ENCODE measurements at places on chromosomes 3 and 15.

DNA sequence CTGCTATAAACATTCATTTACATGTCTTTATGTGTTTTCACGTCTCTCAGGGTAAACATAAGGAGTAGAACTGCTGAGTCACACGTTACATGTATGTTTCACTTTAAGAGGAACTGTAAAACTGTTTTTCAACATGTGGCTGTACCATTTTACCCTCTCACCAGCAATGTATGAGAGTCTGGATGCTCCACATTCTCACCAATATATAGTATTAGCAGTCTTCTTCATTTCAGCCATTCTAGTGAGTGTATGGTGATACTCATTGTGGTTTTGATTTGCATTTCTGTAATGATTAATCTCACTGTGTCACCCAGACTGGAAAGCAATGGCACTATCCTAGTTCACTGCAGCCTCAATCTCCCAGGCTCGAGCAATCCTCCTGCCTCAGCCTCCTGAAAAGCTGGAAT, 37.1 kb downstream of the PHC3 start:
- no peaks in the 10 kb centered on the region for H3K4me1 ChIP-seq
- peak overlapping the region; percentile 41 for H3K27ac ChIP-seq
- DNase-seq: no peak
- no peaks in the 10 kb centered on the region for H3K27me3 ChIP-seq

DNA sequence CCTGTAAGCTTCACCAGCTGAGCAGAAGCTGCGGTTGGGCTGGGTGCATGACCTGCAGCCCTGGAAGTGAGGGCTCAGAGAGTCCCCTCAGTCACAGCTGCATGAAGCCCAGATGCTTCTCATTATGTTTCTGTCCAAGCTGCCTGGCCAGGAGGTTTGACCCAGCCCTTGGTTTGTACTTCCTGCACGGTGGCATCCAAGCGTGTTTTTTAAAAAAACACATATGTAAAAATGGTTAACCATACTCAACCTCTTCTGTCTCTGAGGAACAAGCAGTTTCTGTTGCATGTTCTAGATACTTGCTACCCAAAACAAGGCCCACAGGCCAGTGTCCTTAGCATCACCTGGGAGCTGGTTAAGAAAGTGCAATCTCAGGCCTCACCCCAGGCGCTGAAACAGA, 76.0 kb upstream of the ATP10A start:
- DNase-seq: no peak
- no peaks in the 10 kb centered on the region for H3K4me1 ChIP-seq
- no peak overlapping the region for H3K27ac ChIP-seq
- no peak overlapping the region for H3K4me3 ChIP-seq
- H3K27me3 ChIP-seq: peaks cover 6% of the 10 kb centered on the region

- no peaks in the 10 kb centered on the region for H3K27me3 ChIP-seq
- H3K4me3 ChIP-seq: no peak overlapping the region
- peaks cover 7% of the 10 kb centered on the region for H3K4me1 ChIP-seq
- H3K27ac ChIP-seq: peak overlapping the region; percentile 63
Observed at GRCh38 chr3:29065211-29065785, 215.6 kb upstream of the RBMS3 start.

- no peaks in the 10 kb centered on the region for H3K36me3 ChIP-seq
- H3K27ac ChIP-seq: no peak within 1 kb of the TSS
- H3K27me3 ChIP-seq: peaks cover 56% of the 10 kb centered on the region
- H3K4me1 ChIP-seq: peaks cover 10% of the 10 kb centered on the region
Observed at GRCh38 chr15:64046421-64047153, at the start of gene DAPK2. Gene DAPK2 (minus strand): TSS chr15:64046485. CDS start chr15:64040261, 6,224 bp downstream.

DNA sequence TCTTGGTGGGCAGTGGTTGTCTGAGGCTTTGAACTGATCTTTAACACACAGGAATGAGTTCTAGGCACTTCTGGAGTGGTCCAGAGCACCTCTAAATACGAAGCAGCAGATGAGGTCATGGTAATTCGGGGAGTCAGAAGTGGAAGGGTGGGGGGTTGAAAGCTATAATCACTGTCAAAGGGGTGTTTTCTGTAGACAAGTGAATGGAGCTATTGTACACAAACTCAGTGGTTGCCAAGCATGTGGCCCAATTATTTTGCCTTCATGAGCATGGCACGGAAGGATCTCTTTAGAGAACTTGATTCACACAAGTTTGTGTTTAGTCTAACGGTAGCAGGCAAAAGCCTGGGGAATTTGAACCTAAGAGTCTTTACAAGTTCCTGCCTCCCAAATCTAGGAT, 6.3 kb downstream of the FRMD5 start:
- no peak for DNase-seq
- H3K27ac ChIP-seq: no peak overlapping the region
- no peaks in the 10 kb centered on the region for H3K4me1 ChIP-seq
- peaks cover 11% of the 10 kb centered on the region for H3K27me3 ChIP-seq

DNA sequence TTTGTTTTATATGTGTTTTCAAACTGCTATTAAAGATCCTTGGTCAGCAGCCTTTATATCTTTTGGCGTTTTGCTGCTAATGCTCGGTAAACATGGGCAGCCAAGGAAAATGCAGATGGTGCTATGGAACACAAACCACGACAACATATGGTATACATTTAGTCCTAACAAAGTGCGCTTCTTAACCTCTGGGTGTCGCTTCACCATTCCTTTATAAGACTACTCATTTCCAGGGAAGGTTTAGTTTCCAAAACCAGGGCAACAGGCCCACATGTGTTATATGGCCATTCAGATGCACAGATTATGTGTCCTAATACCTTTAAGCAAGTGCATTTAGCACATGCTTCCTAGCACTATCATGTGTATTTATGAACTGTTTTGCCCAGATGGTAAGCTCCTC, 14.7 kb downstream of the SHOX2 start:
- H3K36me3 ChIP-seq: no peaks in the 10 kb centered on the region
- no peak overlapping the region for H3K4me3 ChIP-seq
- DNase-seq: no peak
- peaks cover 19% of the 10 kb centered on the region for H3K4me1 ChIP-seq

DNA sequence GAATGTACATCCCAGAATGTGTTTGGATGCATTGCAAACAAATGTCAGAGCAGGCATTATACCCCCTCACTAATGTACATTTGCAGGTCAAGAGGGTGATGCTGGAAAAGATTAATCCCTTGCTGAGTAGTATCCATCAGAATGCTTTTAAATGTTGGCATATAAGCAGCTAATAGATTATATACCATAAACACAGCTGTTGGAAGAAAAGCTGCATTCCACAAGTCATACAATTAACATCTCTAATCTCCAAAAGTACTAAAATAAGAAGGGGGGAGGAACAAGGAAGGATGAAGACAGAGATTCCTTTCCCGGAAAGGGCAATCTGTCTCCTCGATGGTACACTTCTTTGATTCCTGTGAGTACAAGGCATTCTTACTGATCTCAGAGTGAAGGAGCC, 445.7 kb upstream of the CDIN1 start:
- H3K27me3 ChIP-seq: no peaks in the 10 kb centered on the region
- H3K4me3 ChIP-seq: no peak overlapping the region
- H3K27ac ChIP-seq: no peak overlapping the region
- H3K36me3 ChIP-seq: peaks cover 1% of the 10 kb centered on the region
- H3K4me1 ChIP-seq: peaks cover 2% of the 10 kb centered on the region

- peaks cover 4% of the 10 kb centered on the region for H3K4me1 ChIP-seq
- DNase-seq: no peak
- no peak overlapping the region for H3K27ac ChIP-seq
- no peaks in the 10 kb centered on the region for H3K27me3 ChIP-seq
- H3K4me3 ChIP-seq: no peak overlapping the region
- peaks cover 4% of the 10 kb centered on the region for H3K36me3 ChIP-seq
Observed at GRCh38 chr3:77526573-77527113, 486.7 kb downstream of the ROBO2 start.

DNA sequence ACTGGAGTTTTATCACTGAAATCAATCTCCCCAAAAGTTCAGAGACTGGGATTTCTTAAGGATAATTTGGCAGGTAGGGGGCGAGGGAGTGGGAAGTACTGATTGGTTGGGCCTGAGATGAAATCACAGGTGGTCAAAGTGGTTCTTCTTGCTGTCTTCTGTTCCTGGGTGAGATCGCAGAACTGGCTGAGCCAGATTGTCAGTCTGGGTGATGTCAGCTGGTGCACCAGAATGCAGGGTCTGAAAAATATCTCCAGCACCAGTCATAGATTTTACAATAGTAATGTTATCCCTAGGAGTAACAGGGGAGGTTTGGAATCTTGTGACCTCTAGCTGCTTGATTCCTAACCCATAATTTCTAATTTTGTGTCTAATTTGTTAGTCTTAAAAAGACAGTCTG, 86.7 kb upstream of the SLC25A36 start:
- H3K27me3 ChIP-seq: no peaks in the 10 kb centered on the region
- DNase-seq: no peak
- no peaks in the 10 kb centered on the region for H3K36me3 ChIP-seq
- peak overlapping the region; percentile 46 for H3K27ac ChIP-seq

- H3K36me3 ChIP-seq: no peaks in the 10 kb centered on the region
- peak overlapping the region; percentile 11 for H3K27ac ChIP-seq
- no peak overlapping the region for H3K4me3 ChIP-seq
Observed at GRCh38 chr3:15495461-15496340, 25.8 kb downstream of the COLQ start.

DNA sequence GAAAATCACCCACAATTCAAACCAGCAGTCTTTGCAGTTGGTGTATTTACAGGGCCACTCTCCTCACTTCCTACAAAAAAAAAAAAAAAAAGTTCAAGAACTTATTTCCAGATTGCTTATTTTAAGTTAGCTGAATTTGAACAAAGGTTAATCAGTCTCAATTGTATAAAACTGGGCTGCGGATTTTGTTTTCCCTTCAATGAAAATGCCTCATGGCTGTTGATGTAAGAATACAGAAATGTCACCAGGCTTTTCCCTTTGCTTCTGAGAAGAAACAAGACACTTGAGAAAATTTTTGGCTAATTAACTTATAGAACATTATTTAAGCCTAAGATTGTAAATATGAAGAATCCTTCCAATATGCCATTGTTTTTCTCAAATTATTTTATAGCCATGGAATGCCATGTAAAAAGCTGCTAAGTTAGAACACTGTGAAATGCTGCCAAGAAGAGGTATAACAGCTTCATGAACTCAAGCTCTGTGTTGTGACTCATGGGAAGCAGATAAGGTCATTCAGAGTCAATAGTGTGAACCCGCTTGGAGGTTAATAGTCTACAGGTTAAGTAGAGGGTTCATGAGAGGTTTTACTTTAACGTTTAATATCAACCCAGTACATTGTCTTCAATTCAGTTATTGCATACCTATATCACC, 84.3 kb upstream of the ABI3BP start:
- no peaks in the 10 kb centered on the region for H3K36me3 ChIP-seq
- H3K4me3 ChIP-seq: no peak overlapping the region
- peaks cover 6% of the 10 kb centered on the region for H3K4me1 ChIP-seq
- H3K27ac ChIP-seq: no peak overlapping the region
- DNase-seq: no peak
- H3K27me3 ChIP-seq: no peaks in the 10 kb centered on the region

DNA sequence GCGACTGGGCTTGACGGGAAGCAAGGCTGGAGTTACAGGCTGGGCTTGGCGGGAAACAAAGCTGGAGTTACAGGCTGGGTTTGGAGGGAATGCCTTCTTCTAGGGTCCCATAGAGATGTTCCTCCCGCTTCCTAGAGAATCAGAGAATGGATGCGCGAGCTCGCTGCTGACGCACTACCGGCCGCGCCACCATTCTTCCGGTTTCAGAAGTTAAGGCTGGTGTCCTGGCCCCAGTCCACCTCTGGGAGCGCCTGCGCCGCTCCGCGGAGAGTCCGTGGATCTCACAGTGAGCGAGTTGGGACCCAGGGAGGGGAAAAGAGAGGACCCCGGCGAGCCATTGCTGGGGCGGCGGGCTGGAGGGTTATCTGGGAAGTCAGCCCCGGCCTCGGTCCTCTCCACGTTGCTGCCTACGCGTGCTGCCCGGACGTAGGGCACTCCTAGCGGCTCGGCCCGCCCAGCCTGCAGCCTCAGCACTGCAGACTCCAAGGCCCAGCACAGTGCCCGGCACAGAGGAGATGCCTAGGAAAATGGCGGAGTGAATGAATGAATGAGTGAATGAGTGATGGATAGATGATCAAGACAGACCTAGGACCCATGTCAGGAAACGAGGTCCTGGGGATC, at the start of gene ZNF502:
ZNF502 (plus strand) TSS at position 206 of the 621 bp plus-strand sequence. CDS start 7,602 bp downstream, outside the sequence.
- no peak within 1 kb of the TSS for H3K4me3 ChIP-seq
- no peak within 1 kb of the TSS for H3K27ac ChIP-seq
- no peaks in the 10 kb centered on the region for H3K4me1 ChIP-seq
- no peaks in the 10 kb centered on the region for H3K27me3 ChIP-seq

DNA sequence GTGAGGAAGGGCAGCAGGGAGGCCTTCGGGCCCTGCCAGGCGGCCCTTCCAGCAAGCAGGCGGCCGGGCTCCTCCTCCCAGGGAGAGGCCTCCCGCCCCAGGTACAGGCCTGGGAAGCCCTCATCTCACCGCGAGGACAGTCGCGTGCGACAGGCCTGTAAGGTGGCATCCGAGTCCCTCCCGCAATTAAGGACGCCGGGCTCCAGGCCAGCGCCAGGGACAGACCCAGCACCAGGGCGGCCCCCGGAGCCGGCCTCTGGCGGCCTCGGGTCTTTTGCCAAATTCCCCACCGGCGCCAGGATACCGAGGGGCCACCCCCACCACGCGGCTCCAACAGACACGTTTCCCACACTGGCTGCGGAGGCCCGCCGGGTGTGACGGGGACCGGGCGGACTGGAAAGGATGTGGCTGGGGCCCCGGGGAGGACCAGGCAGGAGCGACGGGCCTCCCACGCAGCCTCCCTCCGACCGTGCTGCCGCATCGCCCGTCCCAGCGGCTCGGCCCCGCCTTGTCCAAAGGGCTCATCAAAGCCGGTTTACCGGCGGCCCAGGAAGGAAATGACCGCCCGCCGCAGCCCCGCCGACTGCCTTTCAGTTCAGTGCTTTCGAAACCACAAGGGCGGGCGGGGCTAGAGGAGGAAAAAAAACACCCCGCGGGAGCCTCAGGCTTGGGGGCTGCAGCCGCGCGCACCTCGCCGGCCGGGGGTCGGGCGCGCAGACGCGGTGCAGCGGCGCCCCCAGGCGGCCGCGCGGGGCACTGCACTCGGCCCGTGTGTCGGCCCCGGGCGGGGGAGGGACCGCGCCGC, 11.3 kb downstream of the XXYLT1 start:
- no peak overlapping the region for H3K27ac ChIP-seq
- H3K36me3 ChIP-seq: no peaks in the 10 kb centered on the region
- H3K27me3 ChIP-seq: peaks cover 7% of the 10 kb centered on the region
- peak; percentile 80 for DNase-seq
- H3K4me1 ChIP-seq: peaks cover 3% of the 10 kb centered on the region
- H3K4me3 ChIP-seq: peak overlapping the region; percentile 61

DNA sequence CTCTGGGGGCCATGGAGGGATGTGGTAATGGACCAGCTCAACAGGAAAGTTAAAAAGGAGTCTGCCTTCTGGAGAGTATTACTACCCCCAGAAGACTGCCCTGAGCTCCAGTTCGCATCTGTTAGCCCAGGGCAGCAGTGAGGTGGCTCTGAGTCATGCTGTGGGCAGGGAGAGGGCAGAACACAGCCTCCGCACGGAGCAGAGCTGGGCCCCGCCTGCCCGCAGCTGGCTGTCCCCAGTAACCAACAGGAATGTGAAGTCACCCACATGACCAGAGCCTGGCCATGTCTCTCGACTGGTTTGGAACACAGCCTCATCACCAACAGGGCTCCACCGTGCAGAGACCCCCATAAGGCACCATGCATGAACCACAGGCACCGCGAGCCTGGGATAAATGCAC, 62.1 kb downstream of the CYFIP1 start:
- no peak for DNase-seq
- H3K4me3 ChIP-seq: no peak overlapping the region
- H3K36me3 ChIP-seq: peaks cover 24% of the 10 kb centered on the region
- no peak overlapping the region for H3K27ac ChIP-seq
- H3K4me1 ChIP-seq: no peaks in the 10 kb centered on the region

Data from progenitor cell of endocrine pancreas (in vitro differentiated cells).